ENCODE measurements at places on chromosomes 12 and 14. TPM values are rescaled to one million over a fixed set of nuclear protein-coding genes. Genes with fewer than 3 reads are reported as not detected.

Gene NR4A1
- 22.0 TPM for total RNA-seq

Gene PPP1R36
- not detected for total RNA-seq

Gene DTX1
- total RNA-seq, result not detected

Gene ASB2
- total RNA-seq, result not detected

Gene AQP2
- not detected for total RNA-seq

Gene HOXC10
- total RNA-seq, result not detected

Gene TAS2R20
- total RNA-seq, result 0.32 TPM

Gene SYNE3
- total RNA-seq, result 15.9 TPM

Gene TAS2R7
- not detected for total RNA-seq

Gene PIWIL1
- total RNA-seq, result not detected

Gene BIN2
- not detected for total RNA-seq

Gene SLC8A3
- 0.18 TPM for total RNA-seq

Gene TOMM20L
- total RNA-seq, result not detected

Gene HHIPL1
- total RNA-seq, result 6.5 TPM

Gene TMEM229B
- 3.6 TPM for total RNA-seq

Gene C14orf180
- total RNA-seq, result not detected

Gene NXPH4
- total RNA-seq, result 23.3 TPM

Gene SLC6A12
- total RNA-seq, result not detected

Gene SYCP3
- total RNA-seq, result not detected

Gene NEUROD4
- not detected for total RNA-seq

Gene MUCL1
- not detected for total RNA-seq

Gene AQP6
- not detected for total RNA-seq

Gene PTCSC3
- not detected for total RNA-seq

Gene DIP2B
- 15.0 TPM for total RNA-seq

Gene GALNT6
- 3.4 TPM for total RNA-seq

Gene CAMKK2
- 26.1 TPM for total RNA-seq

Gene CREBL2
- total RNA-seq, result 30.3 TPM

Gene SLC7A7
- total RNA-seq, result 4.1 TPM

Gene TEX22
- total RNA-seq, result not detected

Gene LIMA1
- total RNA-seq, result 103 TPM

Gene ZNF891
- 0.54 TPM for total RNA-seq

Gene LRRK2
- total RNA-seq, result 1.1 TPM

Gene KRT74
- total RNA-seq, result not detected

Gene TMEM121
- total RNA-seq, result 9.4 TPM

Gene TMCC3
- total RNA-seq, result 0.36 TPM

All from cardiac atrium fibroblast (primary cell).